ENCODE measurements at places on chromosomes 5 and 9.

GRCh38 chr9:3858961-3859360, 333.2 kb upstream of the RFX3 start:
- no peak for DNase-seq

DNA sequence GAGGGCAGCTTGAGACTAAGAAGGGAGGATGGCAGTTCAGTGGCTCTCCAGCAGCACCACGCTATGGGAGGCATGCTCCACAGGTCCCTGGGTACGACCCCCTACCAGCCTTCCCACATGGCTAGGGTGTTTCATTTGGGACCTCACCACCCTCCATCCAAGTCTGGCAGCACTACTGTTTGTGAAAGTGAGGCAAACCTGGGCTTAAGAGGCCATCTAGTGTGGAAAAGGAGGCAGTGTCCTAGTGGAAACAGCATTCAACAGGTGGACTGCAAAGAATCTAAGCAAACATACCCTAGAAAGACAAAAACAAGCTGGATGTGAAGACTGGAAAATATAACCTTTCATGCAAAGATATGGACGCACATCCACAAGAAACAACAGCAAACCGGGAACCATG, 4.8 kb upstream of the C5orf47 start:
- no peak for DNase-seq

GRCh38 chr5:144778561-144778960, 607.9 kb downstream of the KCTD16 start:
- DNase-seq = peak; percentile 6

DNA sequence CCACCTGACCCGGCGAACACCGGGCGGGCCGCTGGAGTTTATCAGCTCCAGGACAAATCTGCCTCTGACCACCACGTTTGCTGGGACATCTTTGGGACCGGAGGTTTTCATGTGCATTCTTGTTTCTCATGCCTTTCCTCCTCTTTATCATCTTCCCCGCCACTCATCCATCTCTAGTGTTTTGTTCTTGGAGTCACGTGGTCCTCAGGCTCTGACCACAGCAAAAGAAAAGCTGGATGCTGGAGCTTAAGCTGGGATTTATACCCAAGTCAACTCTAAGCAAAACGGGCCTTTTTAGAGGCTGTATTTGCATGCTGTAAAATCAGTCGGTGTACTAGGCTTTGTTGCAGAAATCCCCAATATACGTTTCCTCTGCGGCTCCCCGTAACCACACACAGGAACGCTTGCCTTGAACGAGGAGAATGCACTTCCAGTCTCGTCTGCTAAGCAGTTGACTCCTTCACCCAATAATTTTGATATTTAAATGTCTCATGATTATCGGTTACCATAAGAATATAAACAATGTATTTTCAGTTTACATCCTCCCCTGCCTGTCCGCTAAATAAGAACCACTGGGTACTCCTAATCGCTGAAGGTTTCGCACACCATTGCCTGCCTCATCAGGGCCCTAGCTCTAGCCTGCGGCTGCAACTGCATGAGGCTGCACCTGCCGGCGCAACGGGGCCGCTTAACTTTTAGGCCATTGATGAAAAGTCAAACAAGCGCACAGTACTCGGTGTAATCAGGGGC, 560 bp upstream of the NDUFS6 start:
- no peak for DNase-seq

GRCh38 chr5:163706053-163706771, 200.8 kb downstream of the MAT2B start:
- DNase-seq = peak; percentile 88

DNA sequence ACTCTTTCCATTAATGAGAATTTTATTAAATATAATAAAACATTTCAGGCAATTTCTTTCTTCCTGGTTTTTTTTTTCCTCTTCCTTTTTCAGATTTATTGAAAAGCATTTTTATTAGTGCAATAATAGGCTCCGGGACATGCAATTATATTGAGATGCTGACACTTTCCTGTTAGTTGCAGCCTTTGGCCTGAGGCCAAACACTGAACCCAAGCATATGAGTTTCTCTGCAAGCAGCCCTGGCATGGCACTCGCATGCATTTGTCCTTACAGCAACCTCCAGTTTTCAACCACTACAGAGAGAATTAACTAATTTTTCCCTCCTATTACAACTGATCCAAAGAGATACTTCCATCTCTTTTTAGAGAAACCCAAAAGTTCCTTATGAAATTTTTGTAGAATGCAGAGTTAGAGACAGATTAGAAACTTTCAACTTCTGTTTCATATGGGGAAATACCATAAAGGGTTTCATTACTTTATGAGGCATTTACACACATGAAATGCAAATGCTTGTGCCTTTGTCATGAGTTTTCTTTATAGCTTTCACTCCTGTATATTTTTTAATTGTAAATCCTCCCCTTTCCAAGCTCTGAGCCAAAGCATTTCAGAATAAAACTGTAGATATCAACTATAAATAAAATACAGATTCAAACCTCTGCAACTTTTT, 183.0 kb downstream of the CETN3 start:
- DNase-seq = peak; percentile 6
